Left lung (tissue), 14 donors: ENCODE measurements at places on chromosomes 7 and 10.

- no peak for DNase-seq
Measured at GRCh38 chr7:122402235-122402634, 97.7 kb upstream of the FEZF1 start.

GRCh38 chr10:97186911-97187310, 1.2 kb upstream of the SLIT1 start:
- DNase-seq = no peak

GRCh38 chr7:4029941-4030340, 652.2 kb upstream of the FOXK1 start:
- DNase-seq = no peak

- no peak for DNase-seq
Measured at GRCh38 chr7:71325151-71325550, 193.2 kb downstream of the GALNT17 start.

GRCh38 chr10:125159932-125160855, at the start of gene CTBP2:
TSS of gene CTBP2 (minus strand) at chr10:125160563.
- DNase-seq = peak; percentile 77

- DNase-seq = no peak
Measured at GRCh38 chr7:31553661-31554081, 39.8 kb downstream of the ITPRID1 start.

GRCh38 chr10:96153070-96153469, 23.0 kb downstream of the ZNF518A start:
- no peak for DNase-seq

DNA sequence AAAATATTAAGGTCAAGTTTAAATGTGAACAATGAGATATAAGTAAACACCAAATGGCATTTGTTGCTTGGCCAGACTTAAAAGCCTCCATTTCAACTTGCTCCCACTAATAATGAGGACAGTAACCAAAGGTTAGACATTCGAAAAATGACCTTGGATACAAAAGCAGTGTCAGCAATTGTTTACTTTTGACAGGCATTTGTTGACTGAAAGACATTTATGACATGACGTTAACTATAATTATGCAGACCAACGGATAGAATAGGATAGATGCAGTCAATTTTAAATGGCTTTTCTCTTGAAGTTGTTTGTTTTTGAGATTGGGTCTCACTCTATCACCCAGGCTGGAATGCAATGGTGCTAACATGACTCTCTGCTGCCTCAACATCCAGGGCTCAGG, 6.3 kb upstream of the WNT16 start:
- DNase-seq = no peak

- DNase-seq = no peak
Measured at GRCh38 chr10:50480054-50481007, 143.4 kb downstream of the SGMS1 start.

GRCh38 chr7:11130012-11130411, 156.3 kb downstream of the PHF14 start:
- DNase-seq = no peak

DNA sequence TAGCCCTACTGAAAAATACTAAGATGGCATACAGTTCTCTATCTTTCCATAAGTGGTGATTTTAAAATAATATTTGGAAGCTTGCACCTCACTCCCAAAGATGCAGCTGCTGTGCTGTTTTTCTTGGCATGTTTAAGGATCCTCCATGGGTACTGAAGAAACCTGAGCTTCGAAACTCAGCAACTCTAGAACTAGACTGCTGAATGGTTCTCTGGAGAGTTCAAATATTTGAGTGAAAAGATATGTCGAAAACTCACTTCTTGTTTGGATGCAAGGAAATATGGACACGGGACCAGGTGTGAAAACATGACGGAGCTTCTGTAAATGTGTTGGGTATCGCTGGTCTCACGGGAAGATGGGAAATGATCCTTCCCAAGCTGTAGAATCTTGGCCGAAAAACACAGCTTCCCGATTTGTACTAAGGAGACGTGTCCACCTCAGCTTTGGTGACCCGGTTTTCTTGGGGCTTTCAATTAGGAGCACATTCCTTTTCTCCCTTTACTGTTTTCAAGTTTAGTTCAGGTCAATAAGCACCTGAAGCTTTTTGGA, 543.8 kb upstream of the NRP1 start:
- no peak for DNase-seq
